Activated CD8-positive, alpha-beta memory T cell treated with anti-CD3 and anti-CD28 coated beads, Interleukin-2, amount 10 ng/mL, durations not matched to agents 7 days and 5 days (primary cell): ENCODE measurements at places on chromosomes 12 and 14. TPM values are rescaled to one million over a fixed set of nuclear protein-coding genes. Genes with fewer than 3 reads are reported as not detected.

The NID2 gene
- total RNA-seq = 0.18 TPM

The VRTN gene
- total RNA-seq = not detected

The APAF1 gene
- 27.9 TPM for total RNA-seq

DNA sequence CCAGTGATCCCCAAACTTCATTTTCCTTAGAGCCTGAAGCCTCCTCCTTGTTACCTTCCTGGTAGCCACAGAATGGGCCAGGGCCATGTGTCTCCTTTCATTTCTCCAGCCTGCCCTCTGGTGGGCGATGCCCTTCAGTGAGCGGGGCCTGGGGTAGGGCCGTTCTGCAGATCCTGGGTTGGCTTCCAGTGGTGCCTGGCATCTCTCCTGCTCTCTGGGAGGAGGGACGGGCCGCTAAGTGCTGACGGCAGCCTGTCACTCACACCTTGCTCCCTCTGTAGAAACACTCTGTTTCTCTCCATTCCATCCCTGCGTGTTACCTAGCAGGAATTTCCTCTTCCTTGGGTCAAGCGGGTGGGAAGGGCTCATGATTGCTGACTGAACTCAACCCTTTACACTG is 232.1 kb downstream of the CACNA1C start:
- no peak overlapping the region for H3K4me3 ChIP-seq
- no peak overlapping the region for H3K27ac ChIP-seq
- peak; percentile 46 for DNase-seq
- no peaks in the 10 kb centered on the region for H3K4me1 ChIP-seq
- no peaks in the 10 kb centered on the region for H3K36me3 ChIP-seq

DNA sequence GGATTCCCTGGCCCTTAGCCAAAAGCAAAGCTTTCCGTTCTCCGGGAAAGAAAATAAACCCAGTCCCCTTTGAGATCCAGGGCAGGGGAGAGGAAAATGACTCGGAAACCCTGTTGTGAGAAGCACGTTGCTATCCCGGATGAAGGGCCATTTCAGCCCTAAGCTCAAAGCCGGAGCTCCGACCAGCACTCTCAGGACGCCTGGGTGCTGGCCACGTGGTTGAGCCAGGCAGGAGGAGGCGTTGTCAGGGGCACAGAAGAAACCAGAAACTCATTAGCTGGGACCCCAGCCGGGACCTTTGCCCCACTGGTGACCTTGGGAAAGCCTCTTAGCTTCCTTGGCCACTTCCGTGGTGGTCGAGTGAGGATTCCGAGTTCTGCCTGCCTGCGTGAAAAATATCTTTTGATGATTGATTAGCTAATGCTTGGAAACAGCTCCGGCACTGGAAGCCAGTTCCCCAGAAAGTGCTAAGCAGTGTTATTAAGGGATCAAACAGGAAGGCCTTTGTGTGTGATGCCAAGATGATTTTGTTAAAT is 57.6 kb upstream of the FZD10 start:
- H3K27me3 ChIP-seq = no peaks in the 10 kb centered on the region
- no peak for DNase-seq
- H3K36me3 ChIP-seq = no peaks in the 10 kb centered on the region
- no peak overlapping the region for H3K27ac ChIP-seq
- H3K4me3 ChIP-seq = no peak overlapping the region

DNA sequence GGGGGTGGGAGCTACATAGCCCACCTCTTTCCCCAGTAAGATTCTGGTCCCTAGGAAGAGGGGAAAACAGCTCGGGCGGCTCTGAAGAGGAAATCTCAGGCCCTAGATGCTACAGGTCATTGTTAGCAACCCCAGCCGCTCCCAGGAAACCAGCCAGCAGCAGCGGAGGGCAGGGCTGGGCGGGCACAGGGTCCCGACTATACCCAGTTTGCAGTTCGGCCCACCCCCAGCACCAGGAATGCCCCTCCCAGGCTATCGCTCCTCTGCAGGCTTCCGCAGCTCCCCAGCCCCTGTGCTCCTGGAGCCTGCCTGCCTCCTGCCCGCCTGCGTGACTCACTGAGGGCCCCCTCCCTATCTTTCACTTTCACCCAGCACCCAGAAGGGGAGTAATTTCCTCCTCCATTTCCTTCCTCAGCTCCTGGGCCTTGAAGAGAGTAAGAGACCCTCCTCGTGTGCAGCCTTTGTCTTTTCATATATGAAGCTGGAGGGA is 27.2 kb upstream of the PNMA1 start:
- H3K36me3 ChIP-seq = peaks cover 18% of the 10 kb centered on the region
- H3K4me3 ChIP-seq = peak overlapping the region; percentile 78
- no peaks in the 10 kb centered on the region for H3K27me3 ChIP-seq
- peak overlapping the region; percentile 92 for H3K27ac ChIP-seq

DNA sequence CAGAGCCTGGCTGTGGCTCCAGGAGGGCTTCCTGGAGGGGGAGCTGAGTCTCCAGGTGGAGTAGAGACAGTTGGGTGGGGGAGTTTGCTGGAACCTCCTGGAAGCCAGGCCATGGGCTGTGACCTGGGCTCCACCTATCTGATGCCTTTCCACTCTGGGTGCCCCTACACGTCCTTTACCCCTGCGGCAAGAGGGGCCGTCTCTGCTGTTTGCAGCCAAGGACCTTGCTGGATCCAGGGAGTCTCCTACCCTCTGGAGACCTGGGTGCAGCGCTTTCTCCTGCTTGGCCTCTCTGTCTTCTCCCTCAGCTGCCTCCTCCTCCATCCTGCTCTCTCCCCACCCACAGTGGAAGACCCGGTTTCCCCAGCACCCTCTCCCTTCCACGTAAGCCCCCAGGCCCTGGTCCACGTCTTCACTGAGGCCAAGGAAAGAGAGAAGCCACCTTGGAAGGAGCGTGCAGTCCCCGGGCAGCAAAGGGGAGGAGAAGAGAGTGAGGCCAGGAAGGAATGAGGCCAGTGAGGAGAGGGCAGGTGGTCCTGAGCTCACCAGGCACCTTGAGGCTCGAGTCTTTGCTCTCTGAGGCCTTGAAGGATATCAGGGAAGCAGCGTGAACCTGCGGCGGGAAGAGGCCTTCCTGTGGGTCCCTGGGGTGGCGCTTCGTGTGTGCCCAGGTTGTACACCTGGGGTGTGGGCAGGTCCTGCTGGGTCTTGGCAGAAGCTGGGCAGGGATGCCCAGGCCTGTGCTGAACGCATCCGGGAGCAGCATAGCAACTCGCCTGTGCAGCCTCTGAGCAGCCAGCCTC is 294.3 kb upstream of the RTL1 start:
- H3K27ac ChIP-seq = no peak overlapping the region
- H3K4me3 ChIP-seq = no peak overlapping the region
- no peaks in the 10 kb centered on the region for H3K27me3 ChIP-seq

DNA sequence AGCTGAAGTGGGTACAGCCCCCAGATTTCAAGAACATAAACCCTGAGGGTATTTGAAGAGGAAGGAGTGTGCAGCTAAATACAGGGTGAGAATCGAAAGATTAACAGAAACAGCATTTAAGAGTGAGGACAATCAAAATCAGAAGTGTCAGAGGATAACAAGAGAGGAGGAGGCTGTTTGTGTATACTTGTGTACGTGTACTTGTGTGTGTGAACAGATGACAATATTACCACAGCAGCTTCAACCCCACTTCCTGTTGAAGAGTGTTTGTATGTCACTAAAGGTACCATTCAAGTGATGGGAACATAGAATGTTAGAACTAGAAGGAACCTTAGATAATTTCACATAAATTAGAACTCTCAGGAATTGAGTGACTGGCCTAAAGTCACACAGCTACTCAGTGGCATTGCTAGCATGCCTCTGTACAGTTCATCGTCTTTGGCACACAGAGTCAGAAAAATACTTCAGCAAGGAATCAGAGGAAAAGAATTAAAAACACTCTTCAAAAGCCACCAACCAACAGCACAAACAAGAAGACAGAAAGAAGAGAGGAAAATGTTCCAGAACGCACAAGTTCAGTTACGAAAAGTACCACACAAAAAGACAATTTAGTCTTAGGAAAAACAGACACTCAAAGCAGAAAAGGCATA is 164.3 kb upstream of the BCL2L14 start:
- DNase-seq = no peak
- H3K36me3 ChIP-seq = peaks cover 15% of the 10 kb centered on the region
- no peak overlapping the region for H3K4me3 ChIP-seq
- peaks cover 24% of the 10 kb centered on the region for H3K4me1 ChIP-seq

DNA sequence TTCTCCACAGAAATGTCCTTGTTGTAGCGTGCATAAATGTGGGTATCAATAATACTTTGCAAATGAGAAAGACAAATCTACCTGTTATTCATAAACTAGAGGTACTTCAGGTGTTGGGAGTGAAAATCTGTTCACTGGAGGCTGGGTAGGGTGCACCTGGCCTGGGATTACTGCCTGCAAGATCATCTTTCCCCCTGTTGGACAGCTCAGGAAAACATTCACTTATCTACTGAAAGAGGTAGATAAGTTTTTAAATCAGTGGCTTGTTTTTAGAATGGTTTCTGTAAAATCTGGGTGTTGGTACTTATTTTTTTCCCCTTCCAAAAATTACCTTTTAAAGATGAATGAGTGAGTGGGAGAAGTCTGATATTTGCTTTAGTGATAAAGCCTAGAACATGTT is 95.6 kb downstream of the DIP2B start:
- no peak overlapping the region for H3K4me3 ChIP-seq
- peaks cover 9% of the 10 kb centered on the region for H3K36me3 ChIP-seq
- H3K4me1 ChIP-seq = peaks cover 23% of the 10 kb centered on the region
- no peak for DNase-seq
- H3K27me3 ChIP-seq = no peaks in the 10 kb centered on the region
- no peak overlapping the region for H3K27ac ChIP-seq
